ENCODE measurements at places on chromosomes 7 and 10. TPM values are rescaled to one million over a fixed set of nuclear protein-coding genes. Genes with fewer than 3 reads are reported as not detected.

SRPK2 gene
- total RNA-seq, result 44.6 TPM

- H3K36me3 ChIP-seq, result no peaks in the 10 kb centered on the region
- no peak for DNase-seq
- no peak overlapping the region for H3K4me3 ChIP-seq
- no peak overlapping the region for H3K27ac ChIP-seq
These were observed 1023.5 kb downstream of the TYW1 start for GRCh38 chr7:68020102-68020501.

CRTAC1 gene
- total RNA-seq, result 1.1 TPM

DNA sequence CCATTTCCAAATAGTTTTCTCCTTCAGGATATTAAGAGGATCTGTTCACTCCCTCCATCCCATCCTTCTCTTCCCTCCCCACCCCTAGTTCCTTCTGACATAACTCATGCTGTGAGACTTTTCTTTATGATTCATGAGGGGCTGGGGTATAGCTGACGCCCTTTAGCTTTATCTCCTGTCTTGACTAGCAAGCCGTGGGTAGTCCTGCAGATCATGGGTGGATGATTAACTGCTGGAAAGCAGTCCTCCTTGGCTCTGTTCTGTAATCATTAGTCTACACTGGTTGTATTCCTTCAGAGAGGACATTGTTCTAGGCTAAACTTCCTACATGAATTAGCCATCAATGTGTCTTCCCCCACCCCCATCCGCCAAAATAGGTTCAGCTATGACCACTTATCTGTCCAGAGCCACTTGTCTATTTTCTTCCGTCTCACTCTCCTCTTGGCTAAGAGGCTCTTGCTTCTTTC lies 135.4 kb downstream of the LRRC4 start:
- no peak for DNase-seq
- H3K4me3 ChIP-seq, result no peak overlapping the region
- H3K4me1 ChIP-seq, result peaks cover 21% of the 10 kb centered on the region
- peaks cover 16% of the 10 kb centered on the region for H3K36me3 ChIP-seq
- H3K27me3 ChIP-seq, result no peaks in the 10 kb centered on the region

TYW1 gene
- 19.3 TPM for total RNA-seq

DNA sequence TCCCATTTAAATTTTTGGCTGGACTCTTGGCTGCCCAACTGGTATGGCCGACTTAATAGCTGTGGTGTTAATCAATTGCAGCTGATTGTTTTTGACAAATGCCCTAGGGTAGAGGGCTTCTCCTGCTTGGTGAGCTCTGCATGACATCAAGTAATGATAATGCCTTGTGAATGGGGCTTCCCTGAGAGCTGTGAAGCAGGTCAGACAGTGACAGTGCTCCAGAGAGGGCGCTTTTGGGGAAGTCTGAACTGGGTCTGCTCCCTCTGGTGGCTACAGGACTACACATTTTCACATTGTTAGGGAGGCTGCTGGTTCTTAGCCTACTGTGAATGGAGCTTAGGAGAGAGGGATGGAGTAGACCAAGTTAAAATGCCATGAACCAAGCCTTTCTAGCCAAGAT lies 98.8 kb downstream of the SDK1 start:
- H3K4me1 ChIP-seq, result no peaks in the 10 kb centered on the region
- no peak overlapping the region for H3K4me3 ChIP-seq
- peaks cover 21% of the 10 kb centered on the region for H3K36me3 ChIP-seq
- peak; percentile 10 for DNase-seq
- H3K27ac ChIP-seq, result no peak overlapping the region

- peak within 1 kb of the TSS; percentile 98 for H3K27ac ChIP-seq
- H3K4me1 ChIP-seq, result peaks cover 10% of the 10 kb centered on the region
- DNase-seq, result no peak
- no peaks in the 10 kb centered on the region for H3K36me3 ChIP-seq
These were observed at the start of gene LANCL2 for GRCh38 chr7:55365205-55365674. TSS of gene LANCL2 (plus strand) at chr7:55365337. CDS start at chr7:55366026, 689 bp downstream.

- H3K36me3 ChIP-seq, result no peaks in the 10 kb centered on the region
- no peak for DNase-seq
- H3K27ac ChIP-seq, result no peak overlapping the region
- no peaks in the 10 kb centered on the region for H3K4me1 ChIP-seq
These were observed 352.5 kb upstream of the MGMT start for GRCh38 chr10:129114588-129114987.

DNA sequence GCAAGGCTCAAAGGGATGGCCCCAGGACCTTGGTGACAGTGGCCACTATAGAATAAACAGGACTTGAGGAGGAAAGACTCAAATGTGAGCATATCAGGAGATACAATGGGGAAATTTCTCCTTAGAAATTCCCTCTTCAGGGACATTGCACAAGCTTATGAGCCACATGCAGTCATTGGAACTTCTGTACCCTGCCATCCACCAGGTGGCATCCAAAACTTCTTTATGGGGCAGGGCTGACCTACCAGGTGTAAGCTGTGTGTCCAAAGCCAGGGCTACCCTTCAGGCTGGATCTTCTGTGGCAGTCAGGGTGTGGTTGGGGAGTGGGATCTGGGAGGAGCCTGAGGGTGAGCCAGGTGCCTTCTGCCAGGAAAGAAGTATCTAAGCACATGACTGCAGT lies 36.6 kb upstream of the LRRC18 start:
- H3K27me3 ChIP-seq, result peaks cover 22% of the 10 kb centered on the region
- no peaks in the 10 kb centered on the region for H3K36me3 ChIP-seq
- H3K4me3 ChIP-seq, result no peak overlapping the region
- no peak overlapping the region for H3K27ac ChIP-seq
- H3K4me1 ChIP-seq, result peaks cover 2% of the 10 kb centered on the region
- no peak for DNase-seq

DNA sequence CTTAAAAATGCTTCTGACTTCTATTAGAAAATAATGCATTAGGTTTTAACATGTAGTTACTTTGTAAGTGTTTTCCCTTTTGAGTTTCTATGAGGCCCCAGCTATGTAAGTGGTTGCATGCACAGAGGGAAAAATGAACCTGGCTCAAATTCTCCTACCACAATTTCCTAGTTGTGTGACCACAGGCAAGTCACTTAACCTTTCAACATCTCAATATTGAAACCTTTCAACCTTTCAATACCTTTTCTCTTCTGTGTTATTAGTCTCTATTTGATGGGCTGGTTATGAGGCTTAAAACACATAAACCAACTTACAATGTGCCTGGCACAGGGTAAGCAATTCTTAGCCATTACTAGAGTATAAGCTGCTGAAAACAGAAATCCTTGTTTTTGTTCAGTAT lies 203.0 kb downstream of the KCND2 start:
- no peaks in the 10 kb centered on the region for H3K4me1 ChIP-seq
- H3K27me3 ChIP-seq, result no peaks in the 10 kb centered on the region
- DNase-seq, result no peak
- H3K36me3 ChIP-seq, result no peaks in the 10 kb centered on the region

DNA sequence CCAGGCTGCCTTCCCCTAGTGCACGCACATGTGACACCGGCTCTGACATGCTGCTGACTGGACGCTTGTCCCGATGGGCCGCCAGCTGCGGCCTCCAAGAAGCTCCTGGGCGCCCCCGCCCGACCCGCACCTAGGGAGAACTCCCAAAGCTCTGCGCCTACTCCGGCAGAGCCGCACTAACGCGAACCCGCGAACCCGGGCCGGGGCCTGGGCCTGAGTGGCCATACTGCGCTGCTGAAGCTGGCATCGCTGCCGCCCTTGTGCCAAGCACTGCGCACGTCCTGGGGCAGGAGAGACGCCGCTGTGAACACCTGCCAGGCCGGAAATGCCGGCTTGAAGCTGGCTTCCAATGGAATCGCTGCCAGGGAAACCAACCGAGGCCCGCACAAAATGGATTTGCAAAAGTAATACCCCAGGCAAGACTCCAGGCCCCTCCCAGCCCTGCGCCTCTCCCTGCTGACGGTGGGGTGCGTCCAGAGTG lies 85.1 kb downstream of the WASHC2A start:
- no peaks in the 10 kb centered on the region for H3K36me3 ChIP-seq
- H3K27ac ChIP-seq, result no peak overlapping the region
- DNase-seq, result no peak
- H3K4me3 ChIP-seq, result no peak overlapping the region
- peaks cover 5% of the 10 kb centered on the region for H3K27me3 ChIP-seq

GRCh38 chr7:964401-965231 lies 10.1 kb upstream of the ADAP1 start:
- peaks cover 9% of the 10 kb centered on the region for H3K27me3 ChIP-seq
- peak overlapping the region; percentile 71 for H3K4me3 ChIP-seq
- peaks cover 22% of the 10 kb centered on the region for H3K4me1 ChIP-seq
- no peaks in the 10 kb centered on the region for H3K36me3 ChIP-seq
- DNase-seq, result no peak

GRCh38 chr7:13181216-13181615 lies 493.8 kb downstream of the ARL4A start:
- H3K4me1 ChIP-seq, result peaks cover 25% of the 10 kb centered on the region
- H3K27ac ChIP-seq, result peak overlapping the region; percentile 2
- H3K27me3 ChIP-seq, result no peaks in the 10 kb centered on the region

DNA sequence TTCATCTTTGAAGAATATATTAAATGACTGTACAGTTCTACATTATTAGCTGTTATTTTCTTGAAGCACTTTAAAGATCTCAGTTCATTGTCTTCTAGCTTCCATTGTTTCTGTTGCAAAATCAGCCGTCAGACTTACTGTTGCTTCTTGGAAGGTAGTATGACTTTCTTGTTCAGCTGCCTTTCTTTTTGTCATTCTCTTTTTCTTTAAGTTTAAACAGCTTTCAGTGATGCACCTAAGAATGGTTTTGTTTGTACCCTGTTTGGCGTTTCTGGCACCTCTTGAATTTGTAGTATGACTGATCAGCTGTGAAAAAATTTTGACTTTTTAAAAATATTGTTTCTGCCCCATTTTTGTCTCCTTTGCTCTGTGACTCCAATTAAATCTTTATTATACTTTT lies 9.3 kb downstream of the MKLN1 start:
- H3K27me3 ChIP-seq, result no peaks in the 10 kb centered on the region
- no peak overlapping the region for H3K4me3 ChIP-seq
- no peak overlapping the region for H3K27ac ChIP-seq
- DNase-seq, result no peak
- peaks cover 10% of the 10 kb centered on the region for H3K4me1 ChIP-seq

DNA sequence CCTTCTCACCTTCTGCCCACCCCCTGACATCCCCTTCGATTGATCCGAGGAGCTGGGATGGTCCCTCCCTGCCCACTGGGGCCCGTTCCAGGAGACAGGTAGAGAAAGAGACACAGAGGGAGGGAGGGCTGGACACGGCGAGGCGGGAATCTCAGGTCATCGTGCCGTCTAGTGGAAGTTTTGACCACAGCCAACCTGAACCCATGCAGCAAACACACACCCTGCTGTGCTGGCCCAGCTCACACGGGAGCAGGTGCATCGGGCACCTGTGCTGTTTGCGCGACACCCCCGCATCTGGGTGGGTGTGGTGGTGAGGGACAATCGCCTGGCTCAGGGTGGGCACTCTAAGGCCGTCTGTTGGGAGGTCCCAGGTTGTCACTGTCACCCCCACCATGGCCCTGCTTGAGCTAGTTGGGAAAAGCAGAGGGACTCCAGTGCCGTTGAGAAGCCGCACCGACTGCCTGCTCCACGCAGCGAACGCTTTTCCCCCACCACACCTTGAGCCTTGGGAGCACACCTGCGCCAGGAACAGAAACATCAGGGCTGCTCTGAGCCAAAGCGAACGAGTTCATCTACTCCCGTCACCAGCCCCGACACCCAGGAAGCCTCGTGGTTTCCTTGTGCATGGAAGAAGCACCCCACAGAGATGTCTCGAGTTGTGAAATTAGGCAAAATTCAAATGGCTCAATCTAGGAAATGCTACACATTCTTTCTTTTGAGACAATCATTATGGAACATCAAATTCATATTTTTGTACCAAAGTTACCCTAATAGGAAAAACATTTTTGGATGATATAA lies 285.8 kb downstream of the DNAJB6 start:
- no peak overlapping the region for H3K4me3 ChIP-seq
- H3K4me1 ChIP-seq, result peaks cover 11% of the 10 kb centered on the region
- peaks cover 31% of the 10 kb centered on the region for H3K36me3 ChIP-seq
- H3K27ac ChIP-seq, result peak overlapping the region; percentile 35
- no peaks in the 10 kb centered on the region for H3K27me3 ChIP-seq

DNA sequence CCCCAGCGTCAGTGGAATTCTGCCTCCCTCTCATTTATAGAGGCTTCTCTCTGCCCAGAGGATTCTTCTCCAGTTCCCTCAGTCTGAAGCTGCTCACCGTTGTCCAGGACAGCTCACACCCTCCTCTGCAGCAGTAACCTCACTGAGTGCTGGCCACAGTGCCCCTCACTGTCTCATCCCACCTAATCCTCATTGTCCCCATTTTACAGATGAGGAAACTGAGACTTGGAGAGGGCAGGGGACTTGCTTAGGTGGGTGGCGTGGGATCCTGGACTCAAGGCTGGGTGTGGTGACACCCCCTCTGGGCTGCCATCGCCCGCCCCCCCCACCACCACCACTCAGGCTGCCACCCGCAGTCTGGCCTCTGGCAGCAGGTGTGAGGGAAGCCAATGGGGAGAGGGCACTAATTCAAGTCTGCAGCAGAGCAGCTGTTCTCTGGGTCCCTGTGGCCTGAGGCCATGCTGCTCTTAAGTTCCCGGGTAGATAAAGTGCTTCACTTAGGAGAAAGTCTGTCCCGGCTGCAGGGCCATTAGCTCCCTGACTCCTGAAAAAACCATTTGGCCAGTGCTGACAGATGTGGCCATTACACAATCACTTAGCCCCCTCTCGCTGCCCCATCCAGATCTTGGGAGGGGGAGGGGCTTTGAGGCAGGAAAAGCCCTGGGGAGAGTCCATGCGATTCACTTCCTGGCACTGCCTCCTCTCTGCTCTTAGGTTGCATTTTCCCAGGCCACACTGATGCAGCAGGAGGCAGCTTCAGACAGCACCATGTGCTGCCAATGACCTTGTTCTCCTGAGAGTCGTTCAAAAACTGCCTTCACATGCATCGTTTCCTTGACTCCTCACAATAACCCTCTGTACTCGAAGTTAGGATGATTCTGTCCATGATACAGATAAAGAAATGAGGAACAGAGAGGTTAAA lies 36.3 kb downstream of the DRGX start:
- no peak for DNase-seq
- peaks cover 6% of the 10 kb centered on the region for H3K4me1 ChIP-seq
- H3K27ac ChIP-seq, result peak overlapping the region; percentile 40

- no peak overlapping the region for H3K4me3 ChIP-seq
- no peaks in the 10 kb centered on the region for H3K27me3 ChIP-seq
- peaks cover 12% of the 10 kb centered on the region for H3K4me1 ChIP-seq
- peaks cover 5% of the 10 kb centered on the region for H3K36me3 ChIP-seq
- peak overlapping the region; percentile 15 for H3K27ac ChIP-seq
These were observed 168.2 kb upstream of the IGFBP3 start for GRCh38 chr7:46089281-46089680.

DNA sequence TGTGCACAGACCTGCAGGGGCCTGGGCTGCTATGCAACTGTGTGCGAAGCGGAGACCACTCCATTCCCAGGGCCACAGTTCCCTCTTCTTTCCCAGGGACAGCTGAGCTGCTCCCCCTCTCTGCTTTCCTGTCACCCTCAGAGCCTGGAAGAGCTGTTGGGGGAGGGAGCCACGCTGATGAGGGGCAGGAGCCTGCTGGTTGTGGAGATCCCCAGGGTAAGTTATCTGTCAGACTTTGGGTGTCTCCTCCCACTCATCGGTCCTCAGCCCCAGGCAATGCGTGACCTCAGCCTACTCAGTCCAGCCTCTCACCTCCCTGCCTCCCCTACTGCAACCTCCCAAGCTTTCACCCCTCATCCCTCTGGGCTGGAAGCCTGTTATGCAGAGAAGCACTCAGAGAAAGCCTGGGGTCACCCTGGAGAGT lies 53.5 kb downstream of the ZNF467 start:
- no peaks in the 10 kb centered on the region for H3K27me3 ChIP-seq
- H3K36me3 ChIP-seq, result peaks cover 3% of the 10 kb centered on the region
- no peak overlapping the region for H3K27ac ChIP-seq
- DNase-seq, result no peak
- H3K4me3 ChIP-seq, result no peak overlapping the region
- H3K4me1 ChIP-seq, result peaks cover 38% of the 10 kb centered on the region

- H3K4me3 ChIP-seq, result no peak overlapping the region
- H3K27me3 ChIP-seq, result no peaks in the 10 kb centered on the region
- H3K4me1 ChIP-seq, result peaks cover 51% of the 10 kb centered on the region
- no peaks in the 10 kb centered on the region for H3K36me3 ChIP-seq
- peak overlapping the region; percentile 35 for H3K27ac ChIP-seq
These were observed 60.2 kb downstream of the CALML3 start for GRCh38 chr10:5584895-5585516.

INSYN2A gene
- total RNA-seq, result 0.09 TPM

PIK3AP1 gene
- 1.3 TPM for total RNA-seq
